ENCODE measurements at places on chromosomes 5 and 9.

DNA sequence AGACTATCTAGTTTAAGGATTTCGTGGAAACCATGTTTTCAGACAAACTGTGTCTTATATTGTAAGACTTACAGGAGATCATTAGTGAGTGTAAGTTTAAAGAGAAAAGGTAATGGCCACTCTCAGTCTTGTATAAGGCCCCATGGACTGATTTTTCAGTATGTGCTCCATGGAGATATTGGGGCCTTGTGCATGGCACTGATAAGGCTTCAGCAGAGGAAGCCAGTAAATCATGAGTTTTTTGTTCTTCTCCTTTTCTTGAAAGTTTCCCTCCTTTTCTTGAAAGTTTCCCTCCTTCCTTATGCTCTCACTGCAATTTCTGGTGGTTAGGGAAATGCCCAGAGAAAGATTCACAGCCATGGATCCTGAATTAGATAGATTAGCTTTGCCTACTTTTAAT lies 471.3 kb downstream of the LRRC70 start:
- DNase-seq: no peak

DNA sequence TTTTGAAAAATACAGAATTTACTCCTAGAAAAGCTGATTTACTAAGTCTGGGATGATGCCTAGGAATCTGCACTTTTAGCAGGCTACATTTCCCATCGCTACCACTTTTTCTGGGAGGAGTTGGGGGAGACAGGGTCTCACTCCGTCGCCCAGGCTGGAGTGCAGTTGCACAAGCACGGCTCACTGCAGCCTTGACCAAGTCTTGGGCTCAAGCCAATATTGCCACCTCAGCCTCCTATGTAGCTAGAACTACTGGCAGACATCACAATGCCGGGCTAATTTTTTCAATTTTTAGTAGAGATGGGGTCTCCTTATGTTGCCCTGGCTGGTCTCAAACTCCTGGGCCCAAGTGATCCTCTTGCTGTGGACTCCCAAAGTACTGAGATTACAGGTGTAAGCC lies 85.9 kb downstream of the NR6A1 start:
- no peak for DNase-seq

DNA sequence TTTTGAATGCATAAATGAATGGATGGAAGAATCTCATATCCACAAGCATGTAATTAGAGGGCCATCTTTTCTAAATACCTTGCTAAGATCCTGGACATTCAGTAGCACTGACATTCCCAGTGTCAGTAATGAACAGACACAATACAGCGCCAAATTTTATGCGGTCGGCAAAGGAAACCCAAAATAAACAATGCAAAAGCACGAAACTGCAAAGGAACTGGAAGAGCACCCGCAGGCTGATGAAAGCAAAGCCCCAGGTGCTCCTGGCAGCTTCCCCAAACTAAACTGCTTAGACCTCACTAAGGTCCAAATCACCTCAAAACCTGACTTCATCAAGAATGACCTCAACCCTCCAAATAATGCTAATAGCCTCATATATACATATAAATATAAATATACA lies 102.0 kb downstream of the GPR21 start:
- no peak for DNase-seq

GRCh38 chr9:8694983-8695588 lies 895.5 kb upstream of the DMAC1 start:
- no peak for DNase-seq

Data from left renal pelvis (tissue), 4 donors.